Tongue (tissue), 3 donors: ENCODE measurements at places on chromosomes 6 and 20. TPM values are rescaled to one million over a fixed set of nuclear protein-coding genes. Genes with fewer than 3 reads are reported as not detected.

- no peak for DNase-seq
These were observed 8.7 kb downstream of the REPS1 start for GRCh38 chr6:138979365-138979764.

GRCh38 chr20:62617711-62618483, 24.4 kb upstream of the SLCO4A1 start:
- no peak for DNase-seq

DNA sequence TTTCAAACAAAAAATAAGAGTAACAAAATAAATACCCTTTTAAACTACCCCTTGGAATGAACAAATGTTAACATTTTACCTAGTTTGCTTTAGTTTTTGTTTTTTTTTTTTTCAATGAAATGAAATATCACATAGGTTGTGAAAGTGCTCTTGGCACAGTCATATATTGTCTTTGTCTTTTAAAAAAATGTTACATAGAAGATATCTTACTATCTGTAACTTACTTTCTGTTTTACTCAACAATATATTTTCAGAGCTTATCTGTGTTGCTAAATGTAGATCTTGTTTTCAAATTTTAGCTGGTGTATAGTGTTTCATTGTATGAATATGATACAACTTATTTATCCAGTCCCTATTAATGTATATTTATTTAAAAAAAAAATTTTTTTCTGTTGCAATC, 8.6 kb downstream of the CEP57L1 start:
- no peak for DNase-seq

GRCh38 chr6:109788687-109789086, 97.6 kb downstream of the FIG4 start:
- DNase-seq, result no peak

- DNase-seq, result peak; percentile 29
These were observed 254.3 kb downstream of the SOX4 start for GRCh38 chr6:21847711-21848480.

GRCh38 chr6:156131221-156131903, 645.8 kb upstream of the ARID1B start:
- no peak for DNase-seq

DNA sequence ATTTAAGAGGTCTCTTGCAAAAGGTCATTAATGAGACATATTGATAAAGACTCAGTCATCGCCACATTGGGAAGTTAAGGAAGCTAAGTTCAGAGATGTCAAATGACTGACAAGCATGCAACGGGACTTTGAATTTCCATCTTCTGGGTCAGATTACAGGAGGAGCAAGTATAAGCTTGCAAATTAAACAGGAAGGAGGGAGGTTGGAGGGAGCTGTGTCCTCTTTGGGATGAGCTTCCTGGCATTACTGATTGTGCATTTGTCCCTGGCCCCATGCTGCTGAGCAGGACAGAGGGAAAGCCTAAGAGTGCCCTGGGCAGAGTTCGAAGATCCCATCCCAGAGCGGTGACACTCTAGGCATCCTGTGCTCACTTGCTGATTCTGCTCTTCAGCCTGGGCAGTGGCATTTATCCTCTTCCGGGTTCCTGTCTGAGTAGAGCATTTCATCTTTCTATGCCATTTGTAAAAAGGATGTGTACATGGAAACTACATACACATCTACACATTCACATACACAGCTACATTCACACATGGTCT, 40.5 kb downstream of the SLC22A1 start:
- no peak for DNase-seq

TGM3 gene
- 14.5 TPM for total RNA-seq

OR2J1 gene
- not detected for total RNA-seq

TFAP2C gene
- 9.2 TPM for total RNA-seq

SLC35F1 gene
- total RNA-seq, result 6.3 TPM

CNR1 gene
- total RNA-seq, result 0.51 TPM
